ENCODE measurements at places on chromosomes 12 and 14.

GRCh38 chr14:99042381-99043266 lies 229.4 kb downstream of the BCL11B start:
- no peaks in the 10 kb centered on the region for H3K36me3 ChIP-seq
- H3K4me1 ChIP-seq = no peaks in the 10 kb centered on the region
- H3K27me3 ChIP-seq = no peaks in the 10 kb centered on the region

DNA sequence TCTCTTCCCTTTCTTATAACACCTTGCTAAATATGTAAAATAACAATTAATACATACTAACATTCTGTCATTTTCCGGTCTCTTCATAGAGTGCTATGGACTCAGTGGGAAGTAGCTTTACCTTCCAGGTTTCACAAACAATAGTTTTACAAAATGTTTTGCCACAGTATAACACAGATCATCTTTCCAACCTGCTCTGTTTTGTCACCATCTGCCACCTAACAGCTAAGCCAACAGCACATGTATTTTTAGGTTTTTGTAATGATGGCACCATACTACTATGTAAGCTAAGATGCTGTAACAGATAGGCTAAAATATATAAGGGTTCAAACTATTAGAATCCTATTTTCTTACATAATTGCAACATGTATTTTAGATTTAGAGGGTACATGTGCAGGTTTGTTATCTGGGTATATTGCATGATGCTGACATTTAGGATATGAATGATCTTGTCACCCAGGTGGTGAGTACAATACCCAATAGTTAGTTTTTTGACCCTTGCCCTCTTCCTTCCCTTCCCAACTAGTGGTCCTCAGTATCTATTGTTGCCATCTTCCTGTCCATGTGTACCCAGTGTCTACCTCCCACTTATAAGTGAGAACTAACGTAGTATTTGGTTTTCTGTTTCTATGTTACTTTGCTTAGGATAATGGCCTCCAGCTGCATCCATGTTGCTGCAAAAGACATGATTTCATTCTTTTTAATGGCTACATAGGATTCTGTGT lies 8.7 kb downstream of the RHOJ start:
- no peaks in the 10 kb centered on the region for H3K27me3 ChIP-seq
- no peak overlapping the region for H3K27ac ChIP-seq
- H3K36me3 ChIP-seq = peaks cover 4% of the 10 kb centered on the region
- no peak overlapping the region for H3K4me3 ChIP-seq
- no peak for DNase-seq
- no peaks in the 10 kb centered on the region for H3K4me1 ChIP-seq

GRCh38 chr12:117967043-117967442 lies 1.7 kb downstream of the KSR2 start:
- H3K4me3 ChIP-seq = no peak overlapping the region
- H3K27ac ChIP-seq = no peak overlapping the region

- no peak for DNase-seq
- H3K4me1 ChIP-seq = no peaks in the 10 kb centered on the region
- H3K27me3 ChIP-seq = no peaks in the 10 kb centered on the region
- H3K36me3 ChIP-seq = no peaks in the 10 kb centered on the region
Observed at GRCh38 chr12:120076651-120077050, 39.9 kb downstream of the RAB35 start.

DNA sequence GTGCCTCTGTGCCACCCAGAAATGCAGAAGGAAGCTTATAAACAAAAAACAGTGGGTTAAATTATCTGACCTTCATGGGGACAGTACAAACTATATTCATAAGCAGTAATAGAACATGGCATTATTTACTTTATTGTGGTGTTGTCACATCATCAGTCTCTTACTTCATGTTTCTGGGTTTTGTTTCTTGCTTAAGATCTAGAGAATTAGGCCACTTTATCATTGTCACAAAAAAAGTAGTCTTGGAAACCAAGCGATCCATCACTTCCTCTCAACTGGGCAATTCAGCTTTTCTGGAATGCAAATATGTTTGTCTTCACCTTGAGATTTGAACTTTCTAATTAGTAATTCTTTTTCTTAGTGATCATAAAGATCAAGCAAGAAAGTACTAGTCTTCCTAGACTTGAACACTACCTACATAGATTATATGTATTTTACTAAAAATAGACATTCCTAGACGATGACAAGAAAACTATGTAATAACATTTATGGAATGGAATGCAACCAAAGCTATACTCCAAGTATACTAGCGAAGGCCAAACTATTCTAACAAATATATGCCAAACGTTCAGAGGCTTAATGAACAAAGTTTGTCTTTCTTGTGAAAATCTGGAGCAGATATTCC lies 363.4 kb downstream of the DAD1 start:
- no peak for DNase-seq
- no peaks in the 10 kb centered on the region for H3K27me3 ChIP-seq
- H3K27ac ChIP-seq = no peak overlapping the region
- peaks cover 5% of the 10 kb centered on the region for H3K4me1 ChIP-seq
- H3K4me3 ChIP-seq = no peak overlapping the region

GRCh38 chr14:105503296-105503640 lies 12.2 kb downstream of the TEDC1 start:
- no peaks in the 10 kb centered on the region for H3K4me1 ChIP-seq
- no peaks in the 10 kb centered on the region for H3K27me3 ChIP-seq
- H3K4me3 ChIP-seq = no peak overlapping the region
- H3K27ac ChIP-seq = no peak overlapping the region
- no peaks in the 10 kb centered on the region for H3K36me3 ChIP-seq

- H3K4me1 ChIP-seq = no peaks in the 10 kb centered on the region
- H3K36me3 ChIP-seq = no peaks in the 10 kb centered on the region
- no peaks in the 10 kb centered on the region for H3K27me3 ChIP-seq
- no peak overlapping the region for H3K27ac ChIP-seq
Observed at GRCh38 chr14:80587096-80587724, 354.3 kb downstream of the CEP128 start.

DNA sequence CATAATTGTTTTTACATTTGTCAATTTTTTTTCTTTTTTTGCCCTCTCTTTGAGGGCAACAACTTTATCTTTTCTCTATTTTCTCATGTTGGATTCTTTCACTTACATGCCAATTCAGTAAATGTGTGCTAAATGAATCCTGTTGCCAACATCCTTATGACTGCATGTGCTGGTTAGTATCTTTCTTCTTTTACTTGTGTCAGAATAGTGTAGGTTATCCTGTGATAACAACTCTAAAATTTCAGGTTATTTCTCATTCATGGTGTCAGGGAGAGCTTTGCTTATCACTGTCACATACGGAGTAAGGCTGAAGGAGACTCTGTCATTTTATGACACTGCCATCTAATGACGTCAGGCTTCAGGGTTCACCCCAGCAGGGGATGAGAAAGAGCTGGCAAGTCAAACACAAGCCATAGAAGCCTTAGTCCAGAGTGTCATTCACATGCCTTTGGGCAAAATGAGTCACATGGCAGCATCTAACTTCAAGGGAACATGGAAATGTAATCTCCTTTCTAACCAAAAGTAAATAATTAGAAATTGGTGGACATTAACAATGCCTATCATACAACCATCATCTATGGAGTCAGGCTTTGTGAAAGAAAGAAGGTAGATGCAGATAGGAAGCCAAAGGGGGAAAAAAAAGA lies 242.5 kb upstream of the ATP2B1 start:
- H3K36me3 ChIP-seq = no peaks in the 10 kb centered on the region
- no peak for DNase-seq
- no peak overlapping the region for H3K27ac ChIP-seq
- no peaks in the 10 kb centered on the region for H3K27me3 ChIP-seq
- peaks cover 45% of the 10 kb centered on the region for H3K4me1 ChIP-seq

GRCh38 chr12:77122236-77122635 lies 56.9 kb upstream of the E2F7 start:
- H3K4me1 ChIP-seq = no peaks in the 10 kb centered on the region
- no peaks in the 10 kb centered on the region for H3K36me3 ChIP-seq
- no peaks in the 10 kb centered on the region for H3K27me3 ChIP-seq
- no peak for DNase-seq
- H3K27ac ChIP-seq = no peak overlapping the region

DNA sequence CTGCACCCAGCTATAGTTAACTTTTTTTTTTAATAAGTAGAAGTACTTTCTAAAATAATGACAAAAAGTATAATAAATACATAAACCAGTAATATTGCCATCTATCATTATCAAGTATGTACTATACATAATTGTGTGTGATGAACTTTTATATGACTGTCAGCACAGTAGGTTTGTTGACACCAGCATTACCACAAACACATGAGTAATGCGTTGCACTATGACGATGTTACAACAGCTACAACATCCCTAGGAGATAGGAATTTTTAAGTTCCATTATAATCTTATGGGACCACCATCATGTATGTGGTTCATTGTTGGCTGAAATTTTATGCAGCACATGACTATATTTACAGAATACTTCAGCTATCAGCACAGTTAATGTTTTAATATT lies 62.9 kb upstream of the VSX2 start:
- H3K27ac ChIP-seq = no peak overlapping the region
- H3K36me3 ChIP-seq = no peaks in the 10 kb centered on the region
- no peak for DNase-seq
- H3K4me3 ChIP-seq = no peak overlapping the region
- H3K4me1 ChIP-seq = no peaks in the 10 kb centered on the region
- H3K27me3 ChIP-seq = no peaks in the 10 kb centered on the region

- peak overlapping the region; percentile 96 for H3K27ac ChIP-seq
- no peak overlapping the region for H3K4me3 ChIP-seq
- H3K36me3 ChIP-seq = peaks cover 33% of the 10 kb centered on the region
- DNase-seq = no peak
- peaks cover 87% of the 10 kb centered on the region for H3K4me1 ChIP-seq
Observed at GRCh38 chr14:77106666-77107065, 8.6 kb downstream of the CIPC start.

- no peak overlapping the region for H3K27ac ChIP-seq
- no peak overlapping the region for H3K4me3 ChIP-seq
- no peaks in the 10 kb centered on the region for H3K27me3 ChIP-seq
- H3K36me3 ChIP-seq = no peaks in the 10 kb centered on the region
- peaks cover 11% of the 10 kb centered on the region for H3K4me1 ChIP-seq
- no peak for DNase-seq
Observed at GRCh38 chr12:114425031-114425626, 19.2 kb upstream of the TBX5 start.

GRCh38 chr12:110266980-110267620 lies 13.9 kb upstream of the ATP2A2 start:
- peak overlapping the region; percentile 8 for H3K4me3 ChIP-seq
- H3K27me3 ChIP-seq = no peaks in the 10 kb centered on the region
- H3K27ac ChIP-seq = peak overlapping the region; percentile 64
- no peaks in the 10 kb centered on the region for H3K36me3 ChIP-seq
- H3K4me1 ChIP-seq = peaks cover 45% of the 10 kb centered on the region

DNA sequence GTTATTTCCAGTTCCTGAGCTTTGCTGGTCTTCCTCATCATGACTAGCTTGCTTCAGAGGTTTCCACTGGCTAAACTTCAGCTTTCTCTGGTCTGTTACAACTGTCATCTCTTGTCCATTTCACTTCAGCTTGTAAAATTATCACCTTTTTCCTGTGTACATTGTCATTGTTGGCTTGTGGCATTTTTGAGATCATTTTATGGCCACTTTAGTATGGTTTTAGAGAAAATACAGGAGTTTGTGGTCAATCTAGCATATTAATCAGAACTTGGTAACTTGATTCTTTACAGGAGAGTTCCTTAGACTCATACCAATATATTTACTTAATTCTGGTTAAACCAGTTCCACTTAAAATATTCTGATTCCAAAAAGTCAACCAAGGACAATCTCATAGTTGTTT lies 235.9 kb upstream of the KITLG start:
- H3K4me1 ChIP-seq = peaks cover 27% of the 10 kb centered on the region
- no peak for DNase-seq
- H3K4me3 ChIP-seq = no peak overlapping the region

GRCh38 chr12:12007713-12008231 lies 63.0 kb upstream of the BCL2L14 start:
- no peak for DNase-seq
- H3K27ac ChIP-seq = no peak overlapping the region
- H3K36me3 ChIP-seq = no peaks in the 10 kb centered on the region
- peaks cover 4% of the 10 kb centered on the region for H3K4me1 ChIP-seq

DNA sequence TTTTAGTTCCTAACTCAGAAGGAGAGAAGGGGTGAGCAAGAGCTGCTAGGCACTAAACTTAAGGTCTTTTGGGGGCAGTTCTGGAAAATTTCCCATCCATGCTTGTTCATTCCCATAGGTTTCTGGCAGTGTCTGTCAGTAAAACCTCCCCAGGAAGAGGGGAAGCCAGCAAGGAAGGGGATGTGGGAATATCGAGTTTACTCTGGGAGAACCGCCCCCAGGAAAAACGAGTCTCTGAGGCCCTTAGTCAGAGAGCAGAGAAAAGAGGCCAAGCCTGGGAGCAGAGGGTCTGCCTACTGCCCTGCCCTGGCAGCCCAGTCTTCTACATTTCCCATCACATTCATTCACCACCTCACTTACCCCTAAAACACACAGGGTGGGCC lies 55.9 kb downstream of the TMCC3 start:
- no peak for DNase-seq
- no peaks in the 10 kb centered on the region for H3K27me3 ChIP-seq
- H3K4me1 ChIP-seq = peaks cover 63% of the 10 kb centered on the region
- peak overlapping the region; percentile 55 for H3K27ac ChIP-seq
- H3K36me3 ChIP-seq = no peaks in the 10 kb centered on the region
- no peak overlapping the region for H3K4me3 ChIP-seq

- H3K27me3 ChIP-seq = no peaks in the 10 kb centered on the region
- H3K36me3 ChIP-seq = peaks cover 13% of the 10 kb centered on the region
- peak overlapping the region; percentile 78 for H3K27ac ChIP-seq
- H3K4me1 ChIP-seq = peaks cover 28% of the 10 kb centered on the region
Observed at GRCh38 chr12:125065919-125066570, 810 bp downstream of the AACS start.

All from esophagus muscularis mucosa (tissue), 4 donors.